ENCODE measurements at places on chromosomes 4 and X.
A peak's percentile ranks its signal among the peaks of the same experiment; 100 is the strongest.

- no peak for DNase-seq
Measured at GRCh38 chr4:161577579-161578301, 586.1 kb downstream of the FSTL5 start.

GRCh38 chrX:725971-726370, 95.4 kb downstream of the SHOX start:
- DNase-seq, result no peak

GRCh38 chr4:157004279-157005161, 32.9 kb upstream of the PDGFC start:
- DNase-seq, result no peak

GRCh38 chr4:141995056-141995455, 358.7 kb downstream of the IL15 start:
- DNase-seq, result no peak

DNA sequence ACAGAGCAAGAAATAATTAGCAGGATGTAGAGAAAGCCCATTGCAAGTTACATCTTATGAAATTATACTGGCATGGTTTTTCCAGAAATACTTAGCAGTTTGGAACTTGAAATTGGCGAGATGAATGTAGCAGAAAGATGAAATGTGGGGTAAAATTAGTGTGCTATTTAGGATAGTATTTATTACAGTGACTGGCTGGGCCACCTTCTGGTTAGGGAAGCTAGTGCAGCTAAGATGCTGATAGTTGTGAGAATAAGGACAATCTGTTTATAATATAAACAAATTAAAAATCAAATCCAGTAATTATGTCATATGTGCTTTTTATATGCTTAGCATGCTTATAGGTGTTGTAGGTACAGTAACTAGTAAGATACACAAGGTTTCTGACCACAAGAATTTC, 74.8 kb downstream of the IL15 start:
- no peak for DNase-seq

DNA sequence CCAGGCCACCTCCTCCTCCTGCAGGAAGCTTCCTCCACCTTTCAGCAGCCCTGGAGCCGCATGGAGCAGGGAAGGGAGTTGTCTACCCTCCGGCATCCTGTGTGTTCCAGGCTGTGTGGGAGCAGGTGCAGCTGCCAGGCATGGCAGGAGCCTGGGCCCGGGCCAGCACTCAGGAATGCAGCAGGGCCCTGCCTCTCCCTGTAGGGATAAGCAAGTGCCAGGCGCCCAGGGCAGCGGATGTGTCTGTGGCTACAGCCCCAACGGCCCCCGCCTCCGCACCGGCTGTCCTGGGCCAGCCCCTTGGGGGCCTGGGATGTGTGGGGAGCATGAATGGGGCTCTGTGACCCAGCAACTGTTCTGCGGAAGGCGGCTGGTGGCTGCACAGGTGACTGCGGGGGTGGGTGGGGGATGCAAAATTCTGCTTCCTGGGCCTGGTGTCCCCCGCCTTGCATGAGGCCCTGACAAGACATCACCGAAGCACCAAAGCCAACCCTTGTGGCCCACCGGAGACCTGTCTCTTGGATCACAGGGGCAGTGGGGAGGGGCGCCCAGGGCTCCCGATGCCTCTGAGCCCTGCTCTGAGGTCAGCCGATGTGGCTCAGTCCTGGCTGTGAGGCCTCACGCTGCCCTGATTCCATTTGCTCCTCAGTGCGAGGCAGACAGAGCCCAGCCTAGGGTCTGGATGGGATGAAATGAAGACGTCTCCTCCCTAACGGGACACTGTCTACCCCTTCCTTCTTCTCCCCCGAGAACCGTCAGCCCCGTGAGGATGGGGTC, 1.4 kb upstream of the DOK7 start:
- no peak for DNase-seq

DNA sequence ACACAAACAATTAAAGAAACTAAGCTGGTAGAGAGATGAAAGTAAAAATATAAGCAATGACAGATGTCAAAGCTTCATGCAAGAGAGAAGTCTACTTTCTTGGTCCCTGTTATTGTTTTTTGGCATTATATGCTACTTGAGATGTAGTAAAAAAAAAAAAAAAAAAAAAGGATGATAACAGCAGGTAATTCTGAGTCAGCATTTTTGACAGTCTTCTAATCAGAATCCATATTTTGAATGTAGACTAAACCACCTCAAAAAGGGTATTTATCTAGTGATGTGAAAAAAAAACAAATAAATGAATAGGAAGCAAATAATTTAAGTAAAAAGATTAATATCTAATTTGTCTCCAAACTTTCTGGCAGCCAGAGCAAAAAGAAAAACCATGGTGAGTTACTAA, 422.2 kb upstream of the CPEB2 start:
- no peak for DNase-seq

DNA sequence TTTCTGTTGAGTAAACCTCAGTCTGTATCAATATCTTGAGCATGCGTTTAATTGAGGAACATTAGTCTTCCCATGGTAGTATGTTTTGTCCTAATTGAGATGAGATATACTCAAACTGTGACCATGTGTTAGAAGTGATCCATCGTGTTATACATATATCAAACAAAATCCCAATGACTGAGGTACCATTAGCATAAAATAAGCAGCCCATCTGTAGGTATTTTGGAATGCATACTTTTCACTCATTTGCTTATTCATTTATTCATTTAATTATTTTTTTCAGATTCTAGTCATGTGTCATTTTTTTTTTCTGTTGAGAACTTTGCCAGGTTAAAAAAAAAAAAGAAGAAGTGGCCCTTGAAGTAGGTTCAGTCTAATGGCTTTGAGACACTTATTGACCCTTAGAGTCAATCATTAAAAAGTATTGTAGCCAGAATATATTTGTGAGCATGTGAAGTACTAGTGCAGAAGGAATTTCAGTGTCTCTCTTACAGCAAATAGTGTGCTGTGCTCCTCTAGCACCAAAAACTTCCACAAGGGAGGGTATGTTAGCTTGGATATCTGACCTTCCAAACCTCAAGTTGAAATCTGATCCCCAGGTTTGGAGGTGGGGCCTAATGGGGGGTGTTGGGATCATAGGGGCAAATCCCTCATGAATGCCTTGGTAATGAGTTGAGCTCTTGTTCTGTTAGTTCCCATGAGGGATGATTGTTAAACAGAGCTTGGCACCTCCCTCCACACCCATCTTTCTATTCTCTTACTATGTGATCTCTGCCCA, 130.8 kb upstream of the NPY2R start:
- no peak for DNase-seq

DNA sequence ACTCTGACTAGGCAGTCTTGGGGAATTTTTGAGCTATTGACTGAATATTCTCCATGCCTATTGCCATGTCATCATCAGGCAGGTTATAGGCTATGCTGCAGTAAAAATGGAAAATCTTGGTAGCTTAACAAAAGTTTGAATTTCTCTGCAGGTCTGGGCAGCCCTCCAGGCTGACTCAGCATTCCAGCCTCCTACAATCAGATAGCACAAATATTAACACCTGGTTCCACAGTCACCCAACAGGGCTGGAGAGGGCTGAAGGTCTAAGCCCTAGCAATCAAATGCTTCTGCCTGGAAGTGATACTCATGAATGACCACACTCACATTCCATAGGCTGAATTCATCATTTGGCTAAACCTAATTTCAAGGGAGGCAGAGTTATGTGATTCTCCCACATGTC, 9.6 kb upstream of the PPP3CA start:
- DNase-seq, result no peak

DNA sequence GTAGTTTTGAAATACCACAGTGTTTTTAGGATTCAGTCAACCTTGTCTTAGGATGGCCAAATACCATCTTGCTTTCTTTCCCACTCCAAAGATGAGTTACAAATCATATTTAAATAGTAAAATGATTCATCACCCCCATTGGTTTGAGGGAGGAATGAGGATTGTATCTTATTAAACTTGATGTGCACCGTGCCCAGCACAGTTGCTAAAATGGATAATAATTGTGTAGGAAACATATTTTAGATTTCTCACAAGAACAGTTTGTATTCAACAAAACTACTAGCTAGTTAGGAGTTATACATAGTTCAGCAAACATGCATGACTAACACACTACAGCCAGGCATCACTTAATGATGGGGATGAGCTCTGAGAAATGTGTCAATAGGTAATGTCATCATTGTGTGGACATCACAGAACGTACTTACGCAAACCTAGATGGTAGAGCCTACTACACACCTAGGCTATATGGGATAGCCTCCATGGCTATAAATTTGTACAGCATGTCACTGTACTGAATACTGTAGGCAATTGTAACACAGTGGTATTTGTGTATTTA, 245.4 kb downstream of the FBXW7 start:
- no peak for DNase-seq

- DNase-seq, result no peak
Measured at GRCh38 chrX:134631426-134632346, 26.6 kb downstream of the PLAC1 start.

- no peak for DNase-seq
Measured at GRCh38 chr4:176261481-176261880, 7.5 kb downstream of the ASB5 start.

GRCh38 chr4:3871181-3871852, 105.1 kb downstream of the ADRA2C start:
- no peak for DNase-seq

- no peak for DNase-seq
Measured at GRCh38 chr4:102733084-102733483, 27.7 kb downstream of the MANBA start.

GRCh38 chr4:74764119-74764518, 30.2 kb downstream of the BTC start:
- no peak for DNase-seq

- DNase-seq, result no peak
Measured at GRCh38 chr4:157057218-157057617, 18.7 kb upstream of the GLRB start.

GRCh38 chr4:74544655-74545361, 99.9 kb downstream of the AREG start:
- no peak for DNase-seq

GRCh38 chr4:185304944-185305690, 90.6 kb downstream of the LRP2BP start:
- peak; percentile 33 for DNase-seq

- no peak for DNase-seq
Measured at GRCh38 chr4:153025406-153025805, 89.3 kb downstream of the FHDC1 start.

- DNase-seq, result no peak
Measured at GRCh38 chrX:46627711-46628419, 54.3 kb downstream of the CHST7 start.

DNA sequence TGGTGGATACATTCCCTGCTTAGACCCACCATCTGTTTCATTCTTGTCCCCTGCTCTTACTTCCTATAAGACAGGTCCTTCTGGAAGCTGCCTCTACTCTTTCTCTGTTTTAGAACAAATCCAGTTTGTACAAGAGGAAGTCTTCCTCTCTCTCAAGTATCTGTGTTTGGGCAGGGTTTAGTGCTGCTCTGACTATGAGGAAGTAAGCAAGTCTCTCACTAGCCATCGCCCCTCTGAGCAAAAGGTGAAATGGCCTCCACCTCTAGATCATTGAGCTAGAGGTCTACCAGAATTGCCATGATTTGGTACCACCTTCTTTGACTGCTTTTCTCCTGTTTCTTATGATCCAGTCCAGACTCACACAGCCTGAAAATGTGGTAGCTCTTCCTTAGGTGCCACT, 8.4 kb downstream of the BTK start:
- DNase-seq, result no peak

GRCh38 chr4:156676116-156676851, 295.3 kb downstream of the PDGFC start:
- DNase-seq, result no peak

DNA sequence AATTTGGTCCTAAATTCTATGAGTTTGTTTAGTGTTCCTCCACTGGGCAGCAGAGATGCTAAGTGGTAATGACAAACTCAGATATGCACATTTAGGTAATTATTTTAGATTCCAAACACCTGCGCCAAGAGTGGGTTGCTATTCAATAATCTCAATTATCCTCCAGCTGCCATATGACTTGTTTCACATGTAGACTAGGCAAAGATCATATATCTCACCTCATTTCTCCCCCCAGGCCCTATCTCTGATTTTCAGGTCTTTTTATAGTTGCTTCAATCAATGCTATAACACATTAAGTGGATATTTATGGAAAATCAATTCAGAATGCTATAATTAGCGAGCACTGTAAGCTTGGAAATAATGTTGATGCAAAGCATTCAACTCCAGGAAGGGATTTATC, 217.6 kb downstream of the KCTD8 start:
- DNase-seq, result no peak

GRCh38 chr4:2395584-2395983, 22.9 kb downstream of the ZFYVE28 start:
- no peak for DNase-seq

DNA sequence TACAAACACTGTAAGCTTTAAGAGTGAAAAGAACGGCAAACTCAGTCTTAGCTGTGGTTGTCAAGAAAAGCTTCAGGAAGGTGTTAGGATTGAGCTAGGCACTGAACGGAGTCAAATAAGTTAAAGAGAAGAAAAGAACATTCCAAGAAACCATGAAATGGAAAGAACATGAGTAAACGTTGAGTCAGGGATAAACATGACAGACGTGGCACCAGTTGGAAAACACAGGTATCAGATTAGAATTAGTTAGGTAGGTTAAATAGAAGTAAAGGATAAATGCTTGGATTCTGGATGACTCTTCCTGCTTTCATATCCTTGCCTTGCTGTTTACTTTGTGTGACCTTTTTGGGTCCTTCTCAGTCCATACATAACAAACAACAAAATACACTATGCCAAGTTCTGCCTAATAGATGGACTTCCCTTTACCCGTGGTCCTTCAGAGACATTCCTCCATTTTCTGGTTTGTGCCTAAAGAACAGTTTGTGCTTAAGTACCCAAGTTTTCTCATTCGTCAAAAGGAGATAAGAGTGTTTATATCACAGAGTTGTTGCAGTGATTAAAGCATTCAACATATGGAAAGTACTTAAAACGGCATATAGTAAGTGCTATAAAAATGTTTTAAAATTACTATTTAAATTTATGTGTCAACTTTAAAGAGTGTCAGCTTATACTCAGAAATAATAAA, 446.9 kb downstream of the TMA16 start:
- no peak for DNase-seq

DNA sequence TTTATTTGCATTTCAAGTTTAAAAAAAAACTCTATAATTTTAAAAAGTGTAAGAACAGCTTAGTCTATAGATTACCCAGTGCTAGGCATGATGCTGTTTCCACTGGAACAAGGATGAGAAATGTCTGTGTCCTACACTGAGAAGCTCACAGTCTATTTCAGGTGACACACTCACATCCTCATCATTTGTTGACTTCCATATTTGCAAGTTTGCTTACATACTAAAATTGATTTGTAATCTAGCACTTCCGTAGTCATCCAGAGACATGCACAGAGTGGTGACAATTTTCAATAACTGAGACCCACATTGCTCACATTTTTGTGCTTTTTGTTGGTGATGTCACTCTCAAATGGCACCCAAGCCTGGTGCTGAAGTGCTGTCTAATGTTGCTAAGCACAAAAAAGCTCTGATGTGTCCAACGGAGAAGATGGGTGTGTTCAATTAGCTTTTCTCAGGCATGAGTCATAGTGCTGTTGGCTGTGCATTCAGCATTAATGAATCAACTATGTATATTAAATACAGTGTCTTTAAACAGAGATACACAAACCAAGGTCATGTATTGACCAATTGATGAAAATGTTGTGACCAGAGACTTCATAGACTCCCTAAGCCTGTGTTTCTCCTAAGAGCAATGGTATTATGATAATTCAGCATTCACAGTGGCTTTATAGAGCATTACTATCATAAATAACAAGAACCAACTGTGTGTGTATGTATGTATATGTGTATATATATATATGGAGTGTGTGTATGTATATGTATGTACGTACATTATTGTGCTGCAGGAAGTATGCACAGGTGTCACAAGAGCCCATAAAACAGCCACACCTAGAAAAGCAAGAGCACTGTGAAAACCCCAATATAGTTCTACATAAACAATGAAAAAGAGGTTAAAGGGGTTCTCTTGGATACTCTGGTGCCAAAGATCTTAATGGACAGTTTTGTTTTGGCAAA, 31.2 kb upstream of the VCX3B start:
- no peak for DNase-seq
